ENCODE measurements at places on chromosomes 2 and 18.

DNA sequence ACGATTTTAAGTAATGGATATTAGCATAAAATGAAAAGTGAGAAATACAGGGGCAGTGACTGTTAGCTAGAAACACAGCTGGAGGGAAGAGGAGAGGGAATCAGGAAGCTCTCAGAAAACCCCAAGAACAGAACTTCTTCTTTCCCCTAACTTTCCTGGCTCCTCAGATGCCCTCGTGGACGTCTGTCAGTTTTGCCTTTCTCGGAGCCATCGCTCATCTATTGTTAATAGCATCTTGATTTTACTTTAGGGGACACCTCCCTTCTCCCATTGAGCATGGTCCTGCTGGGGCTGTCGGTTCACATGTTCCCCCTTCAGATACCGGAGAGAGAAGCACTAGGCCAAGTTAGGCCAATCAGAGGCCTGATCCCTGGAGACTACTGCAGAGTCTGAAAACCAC, 2.3 kb upstream of the PLEK start:
- no peak for DNase-seq

DNA sequence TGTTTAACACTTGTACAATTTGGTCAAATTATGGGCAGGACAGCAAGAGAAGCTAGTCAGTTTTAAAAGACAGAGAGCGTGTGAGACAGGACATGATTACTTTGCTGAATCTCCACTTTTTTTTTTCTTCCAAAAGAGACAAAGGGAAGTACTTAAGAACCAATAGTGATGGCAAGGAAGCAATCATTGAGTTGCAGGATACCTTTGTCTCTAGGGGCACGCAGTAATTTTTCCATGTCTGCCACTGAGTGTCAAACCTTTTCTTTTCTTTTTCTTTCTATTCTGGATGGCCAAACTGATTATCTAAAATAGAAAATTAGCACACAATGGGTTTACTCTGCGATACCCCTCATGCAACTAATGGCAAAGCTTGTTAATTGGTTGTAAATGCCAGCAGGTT, 533.0 kb downstream of the PLCL1 start:
- no peak for DNase-seq

GRCh38 chr2:147441182-147441581, 403.6 kb upstream of the ACVR2A start:
- DNase-seq = no peak

- no peak for DNase-seq
Measured at GRCh38 chr2:121768143-121768755, 12.8 kb downstream of the TSN start.

DNA sequence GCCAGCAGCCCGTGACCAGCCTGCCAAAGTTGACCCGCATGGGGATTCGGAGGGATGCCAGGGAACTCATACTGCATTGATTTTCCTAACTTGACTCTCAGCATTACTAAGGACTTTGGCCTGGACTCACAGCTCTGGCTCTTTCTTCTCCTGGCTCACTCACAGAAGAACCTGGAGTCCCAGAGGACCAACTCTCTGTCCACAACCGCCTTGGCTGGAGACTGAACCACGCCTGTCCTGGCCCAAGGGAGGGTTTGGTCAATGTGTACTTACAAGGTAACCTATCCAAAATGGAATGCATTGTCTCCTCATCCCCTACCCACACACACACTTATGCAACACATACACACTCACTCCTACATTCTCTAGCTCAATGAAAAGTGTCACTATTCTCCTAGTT, 135.6 kb upstream of the KLHL29 start:
- no peak for DNase-seq

DNA sequence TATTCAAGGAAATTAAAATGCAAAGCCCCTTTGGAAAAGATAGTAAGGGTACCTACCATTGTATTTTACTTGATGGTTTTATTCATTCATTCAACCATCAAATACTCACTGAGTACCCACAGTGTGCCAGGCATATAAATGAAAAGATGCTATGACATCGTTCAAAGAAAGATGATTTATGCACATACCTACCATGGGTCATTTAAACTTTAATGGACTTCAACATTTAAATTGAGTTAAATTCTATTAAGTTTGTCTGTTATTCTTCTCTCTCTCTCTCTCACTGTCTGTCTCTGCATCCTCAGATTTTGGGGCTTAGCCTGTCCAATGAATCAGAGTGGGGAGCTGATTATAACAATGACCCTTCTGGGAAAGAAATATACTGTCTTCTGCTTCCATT, 87.9 kb downstream of the CERS6 start:
- no peak for DNase-seq

DNA sequence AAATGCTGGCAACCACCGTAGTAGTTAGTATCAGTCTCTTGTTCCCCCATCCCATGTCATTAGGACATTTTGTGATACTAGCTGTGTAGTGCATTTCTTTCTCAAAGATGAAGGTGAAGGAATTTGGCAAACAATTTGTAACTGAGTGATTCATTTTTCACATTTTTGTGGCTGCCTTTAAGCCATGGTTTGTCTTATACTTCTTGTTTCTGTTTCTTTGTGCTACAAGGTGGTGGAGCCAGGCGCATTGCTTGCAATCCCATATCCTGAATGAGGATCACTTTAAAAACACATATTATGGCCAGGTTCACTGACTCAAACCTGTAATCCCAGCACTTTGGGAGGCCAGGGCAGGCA, 40.6 kb downstream of the GPD2 start:
- no peak for DNase-seq

DNA sequence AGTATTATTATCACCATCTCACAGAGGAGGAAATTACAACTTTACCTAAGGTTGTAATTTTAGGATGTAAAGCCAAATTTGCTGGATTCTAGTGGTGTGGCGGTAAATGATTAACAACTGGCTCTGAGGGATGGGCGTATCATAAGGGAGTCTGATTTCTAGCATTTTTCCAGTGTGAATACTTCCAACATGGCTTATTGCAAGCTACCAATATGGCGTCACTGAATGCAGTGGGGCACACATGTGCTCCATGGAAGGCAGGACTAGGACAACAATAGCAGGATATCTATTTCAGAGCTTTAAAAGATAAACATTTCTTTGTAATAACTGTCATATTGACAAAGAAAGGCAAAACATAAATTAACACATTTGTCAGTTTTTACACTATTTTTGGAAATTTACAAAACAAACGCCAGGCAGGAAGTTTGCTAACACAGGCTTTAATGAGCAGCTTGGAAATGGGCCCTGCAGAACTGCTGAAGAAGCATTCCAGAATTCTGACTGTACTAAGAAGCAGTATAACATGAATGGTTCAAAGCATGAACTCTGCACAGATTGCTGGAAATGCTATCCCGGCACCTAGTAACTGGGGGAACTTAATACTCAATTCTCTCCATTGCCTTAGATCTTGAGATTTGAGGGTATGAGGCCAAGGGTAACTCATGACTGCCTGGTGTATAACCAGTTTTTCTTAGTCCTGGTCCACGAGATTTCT, 439.3 kb upstream of the MAP2 start:
- DNase-seq = no peak

DNA sequence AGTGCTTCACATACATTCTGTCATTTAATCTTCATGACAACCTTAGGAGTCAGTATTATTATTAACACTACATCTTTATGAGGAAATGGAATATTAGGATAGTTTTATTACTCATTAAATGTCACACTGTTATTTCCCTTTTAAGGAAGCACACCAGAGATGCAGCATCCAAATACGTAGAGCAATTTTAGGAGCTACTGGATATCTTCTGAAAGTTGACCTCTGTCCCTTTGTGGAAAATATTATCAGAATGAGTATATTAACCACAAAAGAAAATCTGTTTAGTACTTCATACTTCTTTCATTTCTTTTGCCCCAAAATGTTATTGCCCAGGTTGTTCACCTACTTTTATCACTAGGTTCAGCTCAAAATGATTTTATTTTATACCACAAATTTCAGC, 72.9 kb upstream of the APCDD1 start:
- no peak for DNase-seq

DNA sequence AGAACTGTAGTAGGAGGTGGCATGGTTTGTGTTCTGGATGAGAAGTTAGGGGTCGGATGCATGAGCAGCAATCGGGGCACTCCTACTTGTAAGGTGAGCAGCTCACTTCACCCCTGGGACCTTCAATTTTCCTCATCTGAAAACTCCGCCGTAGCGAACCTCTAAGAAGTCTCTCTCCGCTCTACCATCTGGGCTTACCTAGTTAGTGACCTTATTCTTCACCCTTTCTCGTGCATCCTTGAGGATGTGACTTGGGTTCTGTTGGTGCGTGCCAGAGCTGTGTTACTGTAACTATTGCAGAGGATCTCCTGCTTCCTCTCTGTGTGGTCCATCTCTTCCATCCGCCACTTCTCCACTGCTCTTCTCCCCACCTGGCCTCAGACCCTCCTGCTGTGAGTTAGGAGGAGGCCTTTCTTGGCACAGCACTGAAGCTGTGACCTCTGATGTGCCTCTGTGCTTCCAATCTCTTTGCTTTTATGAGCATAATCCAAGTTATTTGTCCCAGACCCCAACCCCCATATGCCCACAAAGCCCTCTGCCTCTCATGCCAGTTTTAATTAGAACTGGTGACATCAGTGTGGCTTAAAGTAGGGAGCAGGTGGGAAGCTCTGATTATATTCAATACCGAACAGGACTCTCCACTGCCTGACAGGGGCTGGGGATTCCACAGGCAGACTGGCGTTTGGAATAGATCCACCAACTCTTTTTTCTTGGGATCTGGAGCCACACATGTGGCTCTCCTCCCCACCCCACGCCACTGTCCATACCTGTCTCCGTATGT, 178.4 kb downstream of the BCL2 start:
- no peak for DNase-seq

DNA sequence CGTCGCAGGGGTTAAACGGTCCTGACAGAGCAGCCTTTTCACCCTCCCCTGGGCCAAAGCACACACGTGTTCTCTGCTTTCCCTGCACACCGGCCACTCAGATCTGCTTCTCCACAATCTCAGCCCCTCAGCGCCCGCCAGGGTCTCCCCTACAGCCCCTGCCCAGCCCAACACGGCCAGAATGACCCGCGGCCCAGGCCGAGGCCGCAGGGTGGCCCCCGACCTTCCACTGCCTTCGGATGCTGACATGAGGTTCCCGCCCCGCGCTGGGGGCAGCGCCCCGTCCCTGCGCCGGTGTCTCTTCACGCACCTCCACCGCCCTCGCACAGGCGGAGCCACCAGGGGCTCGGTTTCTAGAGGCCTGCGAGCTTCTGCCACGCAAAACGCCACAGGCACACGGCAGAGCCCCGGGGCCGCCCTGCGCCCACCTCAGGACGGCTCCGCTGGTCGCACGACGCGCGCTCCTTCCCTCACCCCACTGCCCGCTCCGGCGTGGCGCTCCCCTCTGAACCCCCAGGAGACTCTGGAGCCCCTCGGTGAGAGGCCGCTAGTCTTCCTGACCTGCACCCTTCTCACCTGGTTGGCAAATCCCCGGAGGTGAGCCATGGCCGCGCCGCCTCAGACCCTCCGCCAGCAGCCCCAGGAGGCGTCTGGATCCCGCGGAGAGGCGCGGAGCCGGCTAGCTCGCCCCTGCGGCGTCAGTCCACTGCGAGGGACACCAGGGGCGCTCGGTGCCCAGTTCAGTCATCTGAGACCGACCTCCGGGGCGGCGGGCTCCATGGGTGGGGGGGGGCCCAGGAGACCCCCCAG, 749 bp downstream of the STK25 start:
- DNase-seq = peak; percentile 10

- DNase-seq = no peak
Measured at GRCh38 chr2:37656512-37657423, 14.7 kb downstream of the CDC42EP3 start.

DNA sequence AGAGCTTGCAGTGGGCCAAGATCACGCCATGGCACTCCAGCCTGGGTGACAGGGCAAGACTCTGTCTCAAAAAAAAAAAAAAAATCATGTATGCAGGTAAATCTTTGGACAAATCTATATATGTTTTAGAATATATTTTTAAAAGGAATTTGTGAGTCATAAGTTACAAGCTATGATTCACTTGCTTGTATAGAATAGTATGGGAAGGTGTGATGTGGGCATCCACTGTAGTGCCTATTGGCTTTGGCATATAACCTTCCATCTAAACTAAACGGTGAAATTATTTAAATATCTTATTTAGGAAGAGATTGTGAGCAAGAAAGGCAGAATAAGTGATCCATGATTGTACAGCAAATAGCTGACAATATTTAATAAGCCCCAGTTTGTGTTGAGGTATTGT, 261.1 kb downstream of the GALNT13 start:
- no peak for DNase-seq

DNA sequence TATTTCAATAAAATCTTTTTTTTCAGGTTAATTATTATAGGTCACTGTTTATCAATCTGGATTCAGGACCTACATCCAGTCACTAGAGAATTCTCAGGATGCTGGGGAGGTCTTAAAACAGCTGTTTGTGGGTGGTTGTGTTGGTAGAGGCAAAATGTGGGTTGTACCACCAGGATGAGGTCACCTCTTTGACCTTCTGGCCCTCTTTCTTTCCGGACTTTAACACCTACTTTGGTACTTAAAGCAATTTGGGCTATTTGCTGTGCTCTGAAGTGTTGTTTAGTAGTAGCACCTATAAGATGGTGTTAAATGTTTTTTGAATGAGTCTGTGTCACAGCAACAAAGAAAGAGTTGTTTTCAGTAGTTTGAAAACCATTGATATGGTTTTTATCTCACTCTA, 14.6 kb downstream of the EML4 start:
- no peak for DNase-seq

DNA sequence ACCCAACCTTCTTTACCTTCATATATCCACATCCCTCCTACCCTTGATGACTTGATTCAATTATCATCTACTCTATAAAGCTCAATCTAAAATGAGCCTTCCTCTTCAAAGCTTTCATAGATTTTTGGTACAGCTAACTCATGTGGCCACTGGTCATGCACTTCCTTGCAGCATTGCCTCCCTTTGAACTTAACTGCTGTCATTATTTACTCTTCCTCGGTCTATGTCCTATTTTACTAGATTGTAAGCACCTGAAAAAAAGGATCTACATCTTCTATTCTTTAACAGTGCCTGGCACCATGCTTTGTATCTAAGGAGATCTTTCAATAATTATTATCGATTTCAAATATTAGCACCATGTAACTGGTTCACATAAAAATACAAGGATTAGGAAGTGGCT, 30.6 kb downstream of the MDH1 start:
- DNase-seq = no peak

DNA sequence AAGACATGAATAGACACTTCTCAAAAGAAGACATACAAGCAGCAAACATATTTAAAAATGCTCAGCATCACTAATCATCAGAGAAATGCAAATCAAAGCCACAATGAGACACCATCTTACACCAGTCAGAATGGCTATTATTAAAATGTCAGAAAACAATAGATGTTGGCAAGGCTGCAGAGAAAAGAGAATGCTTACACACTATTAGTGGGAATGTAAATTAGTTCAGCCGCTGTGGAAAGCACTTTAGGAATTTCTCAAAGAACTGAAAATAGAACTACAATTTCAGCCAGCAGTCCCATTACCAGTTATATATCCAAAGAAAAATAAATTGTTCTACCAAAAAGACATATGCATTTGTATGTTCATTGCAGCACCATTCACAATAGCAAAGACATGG, 61.7 kb downstream of the STRADB start:
- no peak for DNase-seq

DNA sequence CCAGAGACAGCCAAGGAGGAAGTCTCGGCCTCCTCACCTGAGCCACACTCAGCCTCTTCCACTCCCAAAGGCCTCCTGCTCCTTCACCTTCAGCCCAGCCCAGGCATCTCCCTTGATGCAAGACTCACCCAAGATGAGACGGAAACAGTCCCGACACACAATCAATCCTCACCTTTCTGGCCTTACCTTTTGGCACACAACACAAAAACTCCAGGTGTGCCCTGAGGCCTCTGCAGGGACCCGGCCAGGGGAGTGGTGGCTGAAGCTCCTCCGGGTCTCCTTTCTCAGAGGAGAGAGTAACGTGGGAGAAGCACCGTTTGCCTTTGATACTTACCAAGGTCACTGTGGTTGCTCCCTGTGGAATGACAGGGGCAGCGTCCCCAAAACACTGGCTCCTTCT, 23.8 kb upstream of the EFHD1 start:
- DNase-seq = no peak

All from DMS79 treated with DMSO at 0.1 percent for 48 hours (cell line).